Endodermal cell (in vitro differentiated cells): ENCODE measurements at places on chromosomes 6 and 20.
A peak's percentile ranks its signal among the peaks of the same experiment; 100 is the strongest.

- DNase-seq: no peak
Observed at GRCh38 chr6:53868626-53869025, 73.8 kb downstream of the LRRC1 start.

DNA sequence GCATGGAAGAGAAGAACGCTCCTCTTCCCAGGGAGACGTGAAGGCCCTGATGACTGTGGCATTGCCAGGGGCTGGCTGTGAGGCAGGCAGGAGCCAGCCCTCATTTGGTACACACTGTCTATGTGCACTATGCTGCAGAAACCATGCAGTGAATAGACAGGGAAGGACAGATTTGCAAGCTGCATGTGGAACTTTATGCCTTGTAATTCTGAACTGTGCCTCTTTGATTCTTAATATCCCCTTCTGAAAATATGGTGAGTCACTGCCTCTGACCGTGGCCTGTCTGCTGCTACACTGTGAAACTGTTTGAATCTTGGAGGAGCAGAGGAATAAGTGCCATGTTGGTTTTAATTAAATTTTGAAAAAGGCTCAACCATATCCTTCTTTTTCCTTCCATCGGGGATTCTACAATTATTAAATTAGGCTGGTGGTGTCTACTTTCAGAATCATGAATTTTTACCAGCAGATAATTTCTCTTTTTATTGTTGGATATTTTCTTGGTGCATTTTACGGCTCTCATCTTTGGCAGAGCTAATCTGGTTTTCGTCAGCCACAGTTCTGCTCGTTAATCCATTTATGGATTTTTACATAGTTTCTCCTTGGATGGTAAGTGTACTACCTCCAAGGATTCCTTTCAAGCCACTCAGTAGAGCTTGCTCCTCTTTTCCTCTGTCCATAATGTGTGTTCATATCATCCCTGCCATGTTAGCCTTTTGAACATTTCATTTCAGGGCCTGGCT is 301.0 kb upstream of the SLC35B3 start:
- no peak for DNase-seq

DNA sequence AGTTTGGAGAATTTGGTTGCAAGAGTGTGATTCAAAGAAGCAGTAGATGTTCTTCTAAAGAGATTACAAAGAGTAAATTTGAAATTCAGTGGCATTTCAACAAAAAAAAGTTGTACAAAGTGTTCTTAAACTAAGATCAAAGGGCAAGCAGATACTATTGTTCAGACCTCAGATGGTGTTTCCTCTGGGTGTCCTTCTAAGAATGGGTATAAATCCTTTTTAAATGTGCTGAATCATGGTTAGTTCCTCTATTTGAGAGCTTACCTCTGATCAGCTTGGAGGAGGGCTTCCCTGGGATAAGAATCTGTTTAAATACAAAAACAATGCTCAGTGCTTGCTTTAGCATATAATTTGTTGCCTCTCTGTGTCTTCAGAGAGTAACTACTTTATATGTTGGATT is 6.3 kb downstream of the BMP6 start:
- no peak for DNase-seq

DNA sequence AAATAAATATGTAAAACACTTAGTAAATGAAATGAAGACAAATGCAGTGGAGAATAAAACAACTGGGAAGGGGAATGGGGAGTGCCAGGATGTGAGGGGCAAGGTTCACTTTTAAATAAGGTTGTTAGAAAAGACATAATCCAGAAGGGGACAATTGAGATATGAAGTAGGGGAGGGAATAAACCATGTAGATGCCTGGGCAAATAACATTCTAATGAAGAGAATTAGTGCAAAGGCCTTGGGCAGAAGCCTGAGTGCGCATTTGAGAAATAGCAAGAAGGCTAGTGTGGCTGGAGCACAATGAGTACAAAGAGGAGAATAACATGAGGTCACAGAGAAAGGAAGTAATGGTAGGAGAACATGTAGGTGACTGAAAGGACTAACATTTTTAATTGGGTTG is 2.4 kb downstream of the CEP57L1 start:
- DNase-seq: no peak

- DNase-seq: no peak
Observed at GRCh38 chr6:148954934-148955333, 208.1 kb downstream of the UST start.

DNA sequence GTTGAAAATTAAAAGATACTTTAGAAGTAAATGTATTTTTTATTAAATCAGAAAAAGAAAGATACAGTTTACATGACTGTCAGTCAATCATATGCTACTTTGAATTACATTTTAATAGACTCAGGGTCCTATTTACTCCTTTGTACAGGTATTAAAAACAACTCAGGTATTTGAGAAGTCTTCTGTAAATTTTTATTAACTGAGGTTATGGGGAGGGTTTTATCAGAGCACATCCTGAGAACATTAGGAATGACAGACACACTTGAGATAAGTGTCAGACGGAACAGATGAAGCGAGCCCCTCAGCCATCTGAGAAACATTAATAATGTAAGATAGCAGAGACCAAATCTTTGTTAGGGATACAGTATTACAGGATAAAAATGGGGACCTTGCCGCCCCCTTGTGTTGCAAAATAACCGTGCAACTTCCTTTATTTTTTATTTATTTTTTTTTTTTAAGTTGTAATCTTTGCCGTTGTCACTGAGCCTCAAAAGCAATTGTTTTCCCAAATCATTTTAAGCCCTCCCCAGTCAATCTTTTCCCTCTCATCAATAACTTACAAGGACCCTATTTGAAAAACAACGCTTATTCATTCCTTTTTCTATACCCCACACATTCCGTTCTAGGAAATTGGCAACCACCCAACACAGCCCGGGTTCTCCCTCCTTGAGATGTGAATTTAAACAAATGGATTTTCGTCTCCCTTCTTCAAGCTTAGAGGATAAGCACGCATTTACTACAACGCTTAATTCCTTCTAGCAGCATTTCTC is 126.7 kb downstream of the BCAS1 start:
- no peak for DNase-seq

DNA sequence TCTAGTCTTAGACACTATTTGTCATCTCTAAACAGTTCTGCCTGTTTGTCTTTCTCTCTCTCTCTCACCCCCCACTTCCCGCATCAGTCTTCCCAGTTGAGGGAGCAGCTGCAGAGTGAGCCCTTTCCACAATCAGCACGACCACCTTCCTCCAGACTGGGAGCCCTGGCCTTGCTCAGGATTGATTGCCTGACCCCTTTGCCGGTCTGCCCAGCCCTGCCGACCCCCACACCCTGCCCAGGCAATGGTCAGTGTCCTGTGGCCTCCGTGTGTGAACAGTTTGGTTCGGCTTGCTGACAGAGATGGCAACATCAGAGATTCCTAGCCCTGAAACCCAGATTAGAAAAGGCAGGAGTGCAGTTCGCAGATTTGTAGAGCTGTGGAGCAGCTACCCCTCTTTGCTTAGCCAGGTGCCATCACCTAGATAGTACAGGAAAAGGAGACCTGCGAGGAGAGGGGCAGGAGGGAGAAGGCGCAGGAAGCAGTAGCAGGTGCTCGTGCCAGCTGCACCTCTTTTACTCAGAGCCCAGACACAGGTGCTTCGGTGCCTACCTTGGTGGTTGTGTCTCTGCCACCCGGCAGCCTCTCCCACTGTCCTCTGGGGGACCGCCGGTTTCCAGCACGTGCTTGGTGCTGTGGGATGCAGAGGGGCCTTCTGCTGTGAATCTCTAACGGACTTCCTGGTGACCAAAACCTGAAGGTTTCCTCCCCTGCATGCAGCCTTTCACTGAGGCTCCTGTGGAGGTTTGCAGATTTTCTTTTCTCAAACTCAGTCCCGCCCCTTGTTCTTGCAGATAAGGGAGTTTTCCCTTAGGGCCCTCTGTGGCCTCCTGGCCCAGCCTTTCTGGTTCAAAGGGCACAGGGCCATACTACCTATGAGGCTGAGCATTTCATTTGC is 92.4 kb downstream of the SCML4 start:
- DNase-seq: peak; percentile 44

DNA sequence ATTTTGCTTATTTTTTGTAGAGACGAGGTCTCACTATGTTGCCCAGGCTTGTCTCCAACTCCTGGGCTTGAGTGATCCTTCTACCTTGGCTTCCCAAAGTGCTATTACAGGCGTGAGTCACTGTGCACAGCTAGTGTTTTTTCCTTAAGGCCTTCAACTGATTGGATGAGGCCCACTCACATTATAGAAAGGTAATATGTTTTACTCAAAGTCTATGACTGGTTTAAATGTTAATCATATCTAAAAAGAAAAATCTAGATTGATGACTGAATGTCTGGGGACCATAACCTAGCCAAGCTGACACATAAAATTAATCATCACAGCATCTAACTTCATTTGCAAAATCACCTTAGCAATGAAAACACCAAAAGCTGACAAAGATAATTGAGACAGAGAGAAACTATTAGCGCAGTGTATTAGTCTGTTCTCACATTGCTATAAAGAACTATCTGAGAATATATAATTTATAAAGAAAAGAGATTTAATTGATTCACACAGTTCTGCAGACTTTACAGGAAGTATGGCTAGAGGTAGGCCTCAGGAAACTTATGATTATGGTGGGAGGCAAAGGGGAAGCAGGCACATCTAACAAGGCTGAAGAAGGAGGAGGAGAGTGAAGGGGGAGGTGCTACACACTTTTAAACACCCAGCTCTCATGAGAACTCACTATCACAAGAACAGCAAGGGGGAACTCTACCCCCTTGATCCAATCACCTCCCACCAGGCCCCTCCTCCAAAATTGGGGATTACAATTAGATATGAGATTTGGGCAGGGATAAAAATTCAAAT is 66.8 kb upstream of the ARHGAP18 start:
- DNase-seq: no peak

- DNase-seq: peak; percentile 69
Observed at GRCh38 chr6:52136934-52137467, 49.2 kb upstream of the IL17A start.

DNA sequence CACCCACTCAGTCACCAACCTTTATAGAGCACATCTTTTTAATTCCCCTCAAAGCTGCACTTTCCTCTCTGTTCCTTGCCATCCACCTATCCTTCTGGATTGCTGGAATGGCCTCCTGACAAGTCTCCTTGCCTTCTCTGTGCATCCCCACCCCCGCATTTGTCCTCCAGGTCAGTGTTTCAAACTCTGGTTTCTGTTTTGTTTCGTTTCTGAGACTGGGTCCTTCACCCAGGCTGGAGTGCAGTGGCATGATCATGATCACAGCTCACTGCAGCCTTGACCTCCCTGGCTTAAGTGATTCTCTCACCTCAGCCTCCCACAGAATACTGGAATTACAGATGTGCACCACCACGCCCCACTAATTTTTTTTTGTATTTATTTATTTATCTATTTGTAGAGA is 96.2 kb downstream of the PLCB1 start:
- no peak for DNase-seq

DNA sequence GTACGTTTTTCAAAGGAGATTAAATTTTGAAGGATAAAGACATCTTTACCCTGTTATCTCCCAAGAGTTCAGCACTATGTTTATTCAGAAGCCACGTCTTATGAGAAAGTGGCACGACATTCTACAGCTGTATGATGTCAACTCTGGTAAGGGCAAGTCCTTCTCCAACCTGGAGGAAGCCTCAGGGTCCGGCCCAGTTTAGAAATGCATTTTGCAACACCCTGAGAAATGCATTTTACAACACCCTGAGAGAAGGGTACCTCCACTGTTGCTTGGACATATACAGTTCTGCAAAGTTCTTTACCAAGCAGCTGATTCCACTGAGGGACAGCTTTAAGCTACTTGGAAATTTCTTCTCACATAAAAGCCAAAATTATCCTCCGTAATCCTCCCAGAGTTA is 17.5 kb downstream of the NAPB start:
- DNase-seq: no peak

DNA sequence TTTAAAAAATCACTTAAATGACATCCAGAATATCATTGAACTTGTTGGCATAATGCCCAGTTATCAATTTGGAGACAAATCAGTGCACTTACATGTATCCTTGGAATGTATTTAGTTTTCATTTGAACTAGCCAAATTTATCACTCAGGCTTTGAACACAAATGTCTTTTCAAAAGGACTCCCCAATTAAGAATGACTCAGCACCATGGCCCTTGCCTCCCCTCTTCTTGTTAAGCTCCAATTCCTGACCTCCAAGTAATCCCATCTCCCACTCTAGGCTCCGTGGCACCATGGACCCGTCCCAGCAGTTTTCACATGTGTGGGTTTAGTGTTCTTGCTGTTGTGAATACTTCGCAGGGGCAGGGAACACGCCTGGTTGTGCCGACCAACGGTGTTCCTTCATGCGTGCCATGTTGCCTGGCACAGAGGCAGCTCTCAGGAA is 2.7 kb downstream of the AKAP12 start:
- DNase-seq: no peak

DNA sequence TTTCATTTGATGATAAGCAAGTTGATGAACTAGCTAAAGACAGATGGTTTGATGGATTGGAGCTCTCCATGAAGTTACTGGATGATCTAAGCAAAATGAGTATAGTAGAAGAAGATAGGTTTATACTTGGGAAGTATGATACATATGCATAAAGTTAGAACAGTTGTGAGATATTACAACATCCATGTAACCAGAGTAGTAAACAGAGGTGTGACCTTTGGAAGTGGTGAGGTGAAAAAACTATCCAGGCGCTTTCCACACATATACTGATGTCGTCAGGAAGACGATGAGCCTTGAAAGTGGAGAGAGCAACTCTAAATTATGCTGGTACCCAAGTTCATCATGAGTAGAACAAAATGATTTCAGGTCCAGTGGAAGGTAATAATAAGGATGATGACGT is 271.0 kb downstream of the PTPRK start:
- DNase-seq: no peak

DNA sequence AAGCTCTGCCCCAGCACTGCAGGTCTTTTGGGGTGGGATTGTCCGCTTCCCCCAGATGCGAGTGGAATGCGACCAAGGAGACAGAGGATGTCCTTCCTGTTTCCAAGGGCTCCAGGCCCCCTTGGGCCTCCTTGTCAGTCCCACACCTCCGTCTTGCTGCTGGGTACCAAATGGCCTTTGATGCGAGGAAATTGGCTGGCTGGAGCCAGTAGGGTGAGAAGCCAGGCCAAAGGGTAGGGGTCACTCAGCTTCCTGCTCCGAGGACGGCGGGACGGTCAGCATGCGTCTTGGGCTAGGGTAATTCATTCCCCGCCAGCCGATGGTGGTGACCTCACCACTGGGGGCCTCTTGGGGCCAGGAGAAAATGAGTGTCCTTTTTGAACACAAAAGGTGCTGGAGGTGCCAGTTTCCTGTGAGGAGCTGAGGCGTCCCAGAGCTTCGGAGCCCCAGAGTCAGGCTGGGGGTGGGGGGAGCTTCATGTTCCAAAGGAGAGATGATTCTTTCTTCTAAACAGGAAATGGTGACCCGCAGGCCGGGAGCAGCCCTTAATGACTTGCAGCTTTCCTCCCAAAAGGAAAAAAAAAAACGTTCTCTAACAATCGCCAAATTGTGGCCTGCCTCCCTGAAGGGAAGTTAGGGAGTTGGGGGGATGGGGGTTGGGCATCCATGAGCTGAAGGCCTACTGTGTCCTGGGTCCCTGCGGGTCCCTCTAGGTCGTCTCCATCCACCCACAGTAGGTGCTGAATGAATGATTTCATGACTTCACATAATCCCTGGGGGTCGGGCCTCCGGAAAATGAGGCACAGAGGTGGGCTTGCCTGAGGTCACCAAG is 6.7 kb downstream of the SNAI1 start:
- DNase-seq: peak; percentile 77

- peak; percentile 12 for DNase-seq
Observed at GRCh38 chr6:108714101-108714765, 134.0 kb upstream of the ARMC2 start.
